AG04449 (cell line): ENCODE measurements at places on chromosomes 3 and 15.

- no peak for DNase-seq
These were observed 81.1 kb downstream of the SLTM start for GRCh38 chr15:58852347-58852746.

- DNase-seq: no peak
These were observed 123.8 kb downstream of the ARNT2 start for GRCh38 chr15:80527961-80528360.

GRCh38 chr3:155323063-155323666 is 29.7 kb upstream of the STRIT1 start:
- DNase-seq: peak; percentile 49

DNA sequence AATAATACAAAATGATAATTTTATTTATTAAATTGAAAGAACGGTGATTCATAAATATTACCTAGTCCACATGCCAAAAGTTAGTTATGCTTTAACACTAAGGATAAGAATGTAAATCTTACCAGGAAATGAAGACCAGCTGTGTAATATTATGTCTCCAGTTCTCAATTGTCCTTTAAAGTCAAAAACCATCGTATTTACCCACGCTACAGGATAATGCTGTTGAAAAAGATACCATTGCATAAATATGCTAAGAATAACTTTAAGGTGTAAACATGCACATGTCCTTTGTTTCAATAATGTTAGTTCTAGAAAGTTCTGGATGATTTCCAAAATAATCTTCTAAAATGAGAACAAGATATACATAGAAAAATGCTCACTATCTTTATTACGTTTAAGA is 103.5 kb downstream of the FAIM start:
- no peak for DNase-seq

DNA sequence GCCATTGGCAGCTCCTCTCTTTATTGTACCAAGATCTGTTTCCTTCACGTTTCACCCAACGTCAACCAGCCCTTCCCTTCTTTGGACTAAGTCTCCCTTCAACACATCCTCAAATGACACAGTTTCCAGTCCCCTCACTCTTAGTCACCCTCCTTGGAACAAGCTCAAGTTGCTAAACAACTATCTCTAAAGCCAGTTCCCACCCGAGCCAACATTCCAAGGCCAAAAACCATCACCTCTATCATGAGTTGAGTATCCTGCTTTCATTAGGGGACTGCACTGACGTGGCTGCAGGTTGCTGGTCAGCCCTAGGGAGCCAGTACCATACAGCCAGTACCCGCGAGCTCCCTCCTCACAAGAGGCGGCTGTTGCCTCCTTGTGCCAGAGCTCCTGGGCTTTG is 73.8 kb downstream of the LIPC start:
- no peak for DNase-seq

DNA sequence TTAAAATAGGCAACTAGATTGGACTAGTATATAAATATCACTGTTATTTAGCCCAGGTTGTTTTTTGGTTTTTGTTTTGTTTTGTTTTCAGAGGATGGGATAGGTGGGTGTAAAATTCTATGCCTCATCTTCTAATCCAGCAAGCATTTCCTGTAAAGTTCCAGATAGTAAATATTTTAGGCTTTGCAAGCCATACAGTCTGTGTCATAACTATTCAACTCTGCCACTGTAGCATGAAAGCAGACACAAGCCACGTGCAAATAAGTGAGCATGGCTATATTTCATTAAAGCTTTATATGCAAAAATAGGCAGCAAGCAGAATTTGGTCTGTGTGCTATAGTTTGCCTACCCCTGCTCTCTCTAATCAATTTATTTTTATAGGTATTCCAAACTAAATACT is 657.3 kb upstream of the TGFBR2 start:
- DNase-seq: peak; percentile 12

- no peak for DNase-seq
These were observed 64.6 kb downstream of the LPP start for GRCh38 chr3:188218603-188219002.

- DNase-seq: no peak
These were observed 229.5 kb downstream of the NR1D2 start for GRCh38 chr3:24174614-24175013.

GRCh38 chr3:53804697-53805462 is 41.3 kb downstream of the CHDH start:
- DNase-seq: peak; percentile 19

GRCh38 chr3:58353722-58354553 is 21.2 kb downstream of the PXK start:
- DNase-seq: no peak

DNA sequence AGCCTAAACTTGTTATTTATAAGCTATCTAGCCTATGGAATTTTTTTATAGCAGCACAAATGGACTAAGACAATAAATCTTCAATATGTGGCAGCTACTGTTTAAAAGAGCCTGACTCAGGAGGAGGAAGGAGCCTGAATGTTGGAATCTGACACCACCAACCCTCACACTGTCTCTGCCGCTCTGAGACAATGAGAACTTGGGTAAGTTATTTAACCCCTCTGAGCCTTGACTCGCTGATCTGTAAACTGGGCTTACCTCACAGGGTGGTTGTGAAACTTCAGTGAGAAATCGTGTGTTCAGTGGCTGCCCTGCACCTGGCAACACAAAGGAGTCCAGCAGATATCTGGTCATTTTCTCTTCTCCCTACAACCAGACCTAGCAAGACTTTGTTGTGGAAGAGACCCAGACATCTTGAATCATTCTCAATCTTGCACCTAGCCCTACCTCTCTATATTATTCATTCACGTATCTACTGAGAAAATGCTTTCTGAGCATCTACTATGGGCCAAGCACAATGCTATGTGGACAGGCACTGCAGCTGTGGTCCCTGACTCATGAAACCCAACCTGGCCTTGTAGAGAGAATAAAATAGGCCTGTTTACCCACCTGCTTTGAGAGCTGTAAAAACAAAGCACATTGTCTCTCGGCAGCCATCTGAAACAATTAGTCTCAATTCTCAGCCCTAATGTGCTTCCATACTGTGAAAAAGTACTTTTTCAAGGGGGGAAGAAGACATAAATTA is 81.9 kb upstream of the SLC25A36 start:
- no peak for DNase-seq
